ENCODE measurements at places on chromosomes 12 and 14. TPM values are rescaled to one million over a fixed set of nuclear protein-coding genes. Genes with fewer than 3 reads are reported as not detected.
A peak's percentile ranks its signal among the peaks of the same experiment; 100 is the strongest.

DNA sequence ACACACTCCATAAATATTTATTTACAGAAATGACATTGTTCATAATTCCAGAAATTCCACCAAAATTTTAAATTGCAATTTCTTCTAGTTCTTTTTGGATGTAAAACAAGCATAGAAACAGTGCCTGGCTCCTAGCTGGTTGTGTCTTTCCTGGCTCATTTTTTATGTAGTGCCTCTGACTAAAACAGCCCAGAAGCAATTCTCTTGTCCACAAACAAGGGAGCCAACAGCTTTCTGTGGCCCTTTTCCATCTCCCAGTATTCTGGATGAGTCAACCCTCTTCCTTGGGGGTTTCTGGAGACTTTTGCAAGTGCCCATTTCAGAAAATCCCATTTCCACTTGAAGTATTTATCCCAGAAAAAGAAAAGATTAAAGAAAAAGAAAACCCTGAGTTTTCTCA lies 141.4 kb downstream of the PHLDA1 start:
- DNase-seq, result no peak

DNA sequence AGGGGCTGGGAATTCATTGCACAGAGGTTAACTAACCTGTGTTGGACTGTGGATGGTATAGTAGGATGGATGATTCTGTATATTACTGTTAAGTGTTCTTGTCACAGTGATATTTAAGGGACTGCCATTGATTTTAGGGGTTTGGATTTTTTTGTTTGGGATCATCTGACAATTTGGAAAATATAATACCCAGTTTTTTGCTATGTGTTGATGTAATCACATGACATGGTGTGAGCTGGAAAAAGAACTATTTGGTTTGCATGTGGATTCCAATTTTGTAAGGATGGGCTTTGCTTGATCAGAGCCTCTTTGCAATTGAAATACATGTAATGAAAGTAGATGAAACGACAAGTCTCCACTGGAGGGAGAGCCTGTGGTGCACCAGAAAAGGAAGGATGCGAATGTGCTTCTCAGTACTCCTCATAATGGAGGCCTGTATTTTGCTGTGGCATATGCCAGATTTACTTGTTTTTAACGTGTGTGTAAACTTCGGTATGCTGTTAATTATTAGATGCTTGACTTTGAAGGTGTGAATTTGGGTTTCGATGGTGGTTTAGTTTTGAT lies 2.7 kb downstream of the DYRK2 start:
- DNase-seq, result no peak

- DNase-seq, result no peak
Observed at GRCh38 chr14:60658211-60658690, 9.0 kb upstream of the SIX1 start.

- DNase-seq, result peak; percentile 20
Observed at GRCh38 chr14:100525615-100526014, 61.6 kb downstream of the BEGAIN start.

DNA sequence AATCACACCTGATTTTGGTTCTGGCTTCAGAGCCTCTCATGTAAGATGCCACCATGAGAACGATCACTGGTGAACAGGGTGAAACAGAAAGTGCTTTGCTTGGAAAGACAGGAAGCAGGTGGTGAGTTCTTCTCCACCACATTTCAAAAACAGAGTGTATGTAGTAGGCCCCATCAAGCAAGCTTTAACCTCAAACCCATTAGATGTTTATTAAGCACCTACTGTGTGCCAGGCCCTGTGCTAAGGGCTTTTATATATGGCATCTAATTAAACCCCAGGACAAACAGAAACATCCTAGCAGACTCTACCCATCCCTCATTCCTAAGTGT lies 47.8 kb upstream of the MED13L start:
- DNase-seq, result no peak

The FBXO21 gene
- polyA plus RNA-seq, result 10.9 TPM

GRCh38 chr12:53042607-53043454 lies 7.0 kb upstream of the TNS2 start:
- DNase-seq, result no peak

The BMAL2 gene
- polyA plus RNA-seq, result 0.30 TPM

GRCh38 chr12:50574601-50575348 lies 70.0 kb downstream of the DIP2B start:
- no peak for DNase-seq

The SMOC1 gene
- 0.93 TPM for polyA plus RNA-seq

The SLC22A17 gene
- polyA plus RNA-seq, result 9.7 TPM

The CLEC9A gene
- not detected for polyA plus RNA-seq

The RHOJ gene
- 7.9 TPM for polyA plus RNA-seq

- no peak for DNase-seq
Observed at GRCh38 chr14:36955376-36955775, 217.0 kb downstream of the SLC25A21 start.

The CIROP gene
- not detected for polyA plus RNA-seq

DNA sequence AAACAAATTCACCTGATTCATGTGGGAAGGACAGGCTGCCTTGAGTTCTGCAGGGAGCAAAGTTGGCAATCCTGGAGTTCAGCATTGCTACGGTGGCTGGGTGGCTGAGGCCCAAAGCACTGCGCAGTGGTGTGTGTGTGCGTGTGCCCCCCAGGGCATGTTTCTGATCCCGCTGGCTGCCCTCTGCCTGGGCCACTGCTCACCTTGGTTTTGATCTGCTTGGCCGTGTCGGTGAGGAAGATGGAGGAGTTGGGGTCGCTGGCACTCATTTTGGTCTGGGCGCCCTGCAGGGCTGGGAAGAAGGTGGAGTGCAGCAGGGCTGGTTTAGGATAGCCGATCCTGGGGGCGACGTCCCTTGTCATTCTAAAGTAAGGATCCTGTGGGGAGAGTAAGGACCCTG lies 19.1 kb downstream of the SLC25A47 start:
- no peak for DNase-seq

DNA sequence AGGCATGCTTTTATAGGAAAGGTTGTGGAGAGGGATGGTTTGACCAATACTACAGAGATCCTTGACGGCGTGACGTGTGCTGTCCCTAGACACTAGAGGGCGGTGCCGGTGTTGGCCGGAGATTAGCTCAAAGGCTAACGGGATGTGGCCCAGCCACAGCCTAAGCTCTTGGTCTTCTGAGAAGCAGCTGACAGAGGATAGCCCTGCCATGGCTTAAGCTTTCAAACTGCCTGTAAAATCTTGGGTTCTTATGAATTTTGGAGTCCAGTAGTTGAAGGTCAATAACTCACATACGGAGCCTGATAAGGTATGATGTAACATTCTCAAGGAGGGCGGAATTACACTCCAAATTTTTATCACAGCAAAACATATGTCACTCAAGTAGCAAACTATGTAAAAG lies 515.7 kb upstream of the ATXN7L3B start:
- no peak for DNase-seq

The YARS2 gene
- polyA plus RNA-seq, result 20.6 TPM
